ENCODE measurements at places on chromosomes 4 and X.

DNA sequence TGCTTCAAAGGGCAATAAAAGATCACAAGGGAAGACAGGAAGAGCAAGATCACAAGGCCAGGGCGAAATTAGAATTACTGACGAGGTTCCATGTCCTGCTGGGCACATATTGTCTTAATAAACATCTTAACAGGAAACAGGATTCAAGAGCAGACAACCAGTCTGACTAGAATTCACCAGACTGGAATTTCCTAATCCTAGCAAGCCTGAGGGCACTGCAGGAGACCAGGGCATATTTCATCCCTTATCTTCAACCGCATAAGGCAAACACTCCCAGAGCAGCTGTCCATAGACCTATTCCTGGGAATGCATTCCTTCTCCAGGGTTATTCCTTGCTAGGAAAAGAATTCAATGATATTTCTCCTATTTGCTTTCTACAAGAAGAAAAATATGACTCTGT lies 12.4 kb upstream of the TDO2 start:
- DNase-seq = no peak

GRCh38 chrX:72735561-72735960 lies 21.5 kb upstream of the PHKA1 start:
- no peak for DNase-seq

DNA sequence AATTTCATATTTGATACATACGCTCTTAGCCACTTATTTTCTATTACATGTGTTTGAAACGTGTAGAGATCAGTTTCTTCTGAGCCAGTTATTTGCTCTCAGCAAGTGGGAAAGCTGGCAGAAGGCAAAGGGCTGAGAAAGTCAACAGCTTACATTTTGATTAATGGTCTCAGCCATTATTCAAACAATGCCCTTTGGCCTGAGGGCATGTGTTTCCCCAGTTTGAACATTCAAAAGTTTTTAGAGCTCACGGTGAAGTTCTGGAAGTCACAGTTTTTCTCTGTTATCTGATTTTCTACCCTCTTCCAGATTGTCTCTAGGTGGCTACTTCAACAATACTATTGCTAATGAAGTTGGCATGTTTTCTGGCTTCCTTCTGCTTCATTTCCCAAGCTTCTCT lies 591.8 kb upstream of the CPEB2 start:
- DNase-seq = no peak

- DNase-seq = no peak
Observed at GRCh38 chrX:130176354-130176776, 4.6 kb downstream of the RAB33A start.

- DNase-seq = no peak
Observed at GRCh38 chrX:13901354-13901753, 84.5 kb upstream of the GPM6B start.

DNA sequence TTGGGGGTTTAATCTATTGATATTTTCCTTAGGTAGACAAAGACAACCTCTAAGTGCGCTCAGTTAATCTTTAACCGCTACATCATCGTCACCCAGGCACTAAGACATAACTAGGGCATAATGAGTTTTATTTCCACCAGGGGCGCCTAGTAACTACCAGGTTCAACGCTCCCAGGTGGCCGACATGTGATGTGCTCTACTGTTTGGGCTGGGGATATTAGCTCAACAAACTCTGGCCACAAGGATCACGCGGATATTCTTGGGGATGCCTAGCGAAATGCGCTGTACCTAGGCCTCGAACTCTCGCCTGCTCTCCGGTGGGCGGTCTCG lies 915 bp upstream of the RAB33B start:
- no peak for DNase-seq

DNA sequence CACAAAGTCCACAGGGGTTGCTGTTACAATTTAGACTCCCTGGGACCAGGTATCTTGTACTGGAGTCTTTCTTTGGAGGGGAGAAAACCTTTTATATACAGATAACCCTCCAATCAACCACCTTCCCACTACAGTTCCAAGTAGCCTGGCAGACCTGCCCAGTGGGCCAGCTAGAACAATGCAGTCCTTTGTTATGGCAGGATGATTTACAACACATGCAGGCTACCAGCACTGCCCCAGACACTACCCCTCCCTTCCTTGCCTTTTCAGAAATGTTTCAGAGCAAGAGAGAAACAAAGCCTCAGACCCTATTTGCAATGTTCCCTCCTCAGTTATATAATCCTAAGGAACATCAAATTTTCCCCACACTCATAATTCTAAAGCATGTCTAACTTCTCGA lies 11.1 kb downstream of the RASL11B start:
- no peak for DNase-seq

DNA sequence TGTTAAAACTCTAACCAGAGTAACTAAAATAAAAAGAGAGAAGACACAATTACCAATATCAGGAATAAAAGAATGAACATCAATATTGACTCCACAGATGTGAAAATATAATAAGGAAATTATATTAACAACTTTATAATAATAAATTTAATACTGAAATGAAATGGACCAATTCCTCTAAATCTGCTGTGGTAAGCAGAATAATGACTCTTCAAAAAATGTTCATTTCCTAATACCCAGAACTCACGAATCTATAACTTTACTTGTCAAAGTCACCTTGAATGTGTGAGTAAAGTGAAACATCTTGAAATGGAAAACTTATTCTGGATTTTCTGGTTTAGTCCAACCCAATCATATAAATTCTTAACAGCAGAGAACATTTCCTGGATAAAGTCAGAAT lies 1391.1 kb downstream of the FAM133A start:
- no peak for DNase-seq

DNA sequence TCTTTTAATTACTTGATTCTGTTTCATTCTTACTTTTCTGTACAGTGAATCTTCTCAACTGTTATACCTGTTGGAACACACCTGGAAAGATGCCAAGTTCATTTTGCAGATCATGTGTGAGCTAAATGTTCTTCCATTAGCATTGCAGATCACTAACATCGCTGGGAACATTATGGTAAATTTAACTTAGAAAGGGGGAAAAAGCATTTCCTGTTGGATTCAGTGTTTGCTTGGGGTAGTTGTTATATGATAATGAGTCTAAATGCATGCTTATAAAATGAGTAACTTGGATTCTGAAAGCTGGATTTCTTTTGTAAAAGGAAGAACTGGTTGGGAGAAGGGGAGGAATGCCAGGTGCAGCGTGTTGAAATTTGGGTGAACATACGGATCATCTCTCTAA lies 47.6 kb downstream of the POLA1 start:
- DNase-seq = no peak

- no peak for DNase-seq
Observed at GRCh38 chrX:95762716-95763115, 921.9 kb upstream of the DIAPH2 start.

- DNase-seq = no peak
Observed at GRCh38 chrX:14926471-14926870, 53.2 kb downstream of the MOSPD2 start.

GRCh38 chr4:56115898-56116297 lies 167.2 kb downstream of the CEP135 start:
- DNase-seq = no peak
